ENCODE measurements at places on chromosomes 1 and 21.

DNA sequence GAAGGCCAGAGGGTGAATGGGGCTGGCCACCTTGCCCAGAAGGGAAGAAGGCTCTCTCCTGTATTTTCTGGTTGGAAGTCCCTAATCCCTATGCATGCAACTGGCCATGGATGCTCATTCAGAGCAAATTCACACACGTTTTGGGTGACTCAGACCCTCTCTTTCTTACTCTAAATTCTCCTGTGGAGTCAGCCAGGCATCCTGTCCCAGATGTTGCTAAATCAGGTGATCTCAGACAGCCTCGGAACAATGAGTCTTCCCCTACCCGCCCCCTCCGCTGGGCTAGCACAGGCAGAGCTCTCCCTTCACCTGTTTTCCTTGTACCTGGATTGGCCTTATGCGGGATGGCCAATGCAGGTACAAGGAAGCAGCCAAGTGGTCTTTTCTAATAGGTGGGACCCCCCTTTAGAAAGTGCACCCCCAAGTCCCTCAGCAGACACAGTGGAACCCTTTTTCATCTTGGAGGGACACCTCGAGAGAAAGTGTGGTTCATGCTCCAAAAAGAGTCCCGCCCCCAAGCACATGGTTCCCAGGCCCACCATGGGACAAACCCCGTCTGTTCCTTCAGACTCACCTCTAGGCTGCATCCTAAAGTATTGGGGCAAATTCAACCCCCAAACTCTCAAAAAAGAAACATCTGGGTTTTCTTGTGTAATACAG is 8.6 kb downstream of the S100A6 start:
- no peak for DNase-seq

GRCh38 chr21:41048145-41048544 is 119.8 kb upstream of the BACE2 start:
- DNase-seq: no peak

DNA sequence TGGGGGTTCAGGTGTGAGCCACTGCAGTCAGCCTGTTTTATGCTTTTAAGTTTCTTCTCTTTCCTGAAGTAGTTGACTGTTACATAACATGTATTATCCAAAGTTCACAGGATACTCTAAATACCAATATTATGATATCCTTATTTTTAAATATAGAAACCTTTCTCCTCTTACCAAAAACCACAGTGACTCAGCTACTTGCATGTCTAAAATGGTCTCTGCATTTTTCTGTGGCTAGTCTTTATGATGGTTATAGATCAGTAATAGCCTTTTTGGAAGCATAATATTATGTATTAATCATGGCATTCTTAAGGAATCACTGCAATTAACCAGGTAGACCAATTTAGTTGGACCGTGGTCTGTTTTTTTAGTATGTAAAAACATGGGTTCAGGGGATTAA is 210.8 kb upstream of the CACYBP start:
- no peak for DNase-seq

DNA sequence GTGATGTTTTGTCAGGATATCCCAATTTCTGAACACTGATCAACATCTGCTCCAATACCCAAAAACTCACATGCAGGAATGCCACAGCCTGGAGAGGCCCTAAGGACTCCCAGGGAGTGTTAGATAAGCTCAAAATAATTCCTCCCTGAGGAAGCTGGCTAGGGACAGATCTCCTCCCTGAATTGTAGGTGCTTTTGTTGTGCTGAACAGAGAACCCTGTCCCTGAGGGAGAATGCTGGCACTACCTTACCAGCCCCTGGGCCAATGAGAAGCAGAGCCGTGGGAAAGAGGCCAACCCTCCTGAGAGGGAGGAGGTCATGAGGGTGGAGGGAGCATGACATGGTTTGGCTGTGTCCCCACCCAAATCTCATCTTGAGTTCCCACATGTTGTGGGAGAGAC is 73.6 kb upstream of the PTGFRN start:
- DNase-seq: no peak

GRCh38 chr1:245277276-245277675 is 122.5 kb downstream of the KIF26B start:
- DNase-seq: no peak

DNA sequence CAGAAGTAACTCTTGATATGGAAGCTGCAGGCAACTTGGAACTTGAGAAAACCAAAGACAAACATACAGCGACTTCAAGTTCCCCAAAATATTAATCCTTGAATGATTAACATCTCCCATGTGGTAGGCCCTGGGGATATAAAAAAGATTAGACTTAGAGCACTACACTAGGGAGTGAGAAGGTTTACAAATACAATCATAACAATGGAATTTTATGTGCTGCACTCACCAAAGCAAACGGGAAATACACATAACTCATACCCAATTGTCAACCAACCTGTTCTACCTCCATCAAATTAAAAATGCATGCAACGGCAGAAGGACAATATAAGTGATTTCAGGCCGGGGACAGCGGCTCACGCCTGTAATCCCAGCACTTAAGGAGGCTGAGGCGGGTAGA is 3.7 kb downstream of the SMYD3 start:
- DNase-seq: no peak

DNA sequence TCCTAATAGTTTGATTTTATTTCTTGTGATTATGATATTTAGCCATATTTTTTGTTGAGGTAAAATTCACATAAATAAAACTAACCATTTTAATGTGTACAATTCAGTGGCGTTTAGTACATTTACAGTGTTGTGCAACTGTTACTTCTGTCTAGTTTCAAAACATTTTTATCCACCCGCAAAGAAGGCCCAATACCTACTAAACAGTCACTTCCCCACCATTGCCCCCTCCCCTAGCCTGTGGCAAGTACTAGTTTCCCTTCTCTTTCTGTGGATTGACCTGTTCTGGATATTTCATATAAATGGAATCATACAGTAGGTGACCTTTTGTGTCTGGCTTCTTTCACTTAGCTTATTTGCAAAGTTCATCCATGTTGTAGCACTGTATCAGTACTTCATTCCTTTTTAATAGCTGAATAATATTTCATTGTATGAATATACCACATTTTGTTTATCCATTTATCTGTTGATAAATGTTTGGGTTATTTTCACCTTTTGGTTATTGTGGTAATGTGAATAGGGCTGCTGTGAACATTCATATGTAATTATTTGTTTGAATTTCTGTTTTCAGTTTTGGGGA is 4.1 kb downstream of the FLVCR1 start:
- DNase-seq: no peak

- no peak for DNase-seq
These were observed 77.6 kb downstream of the CLSTN1 start for GRCh38 chr1:9746211-9746610.

DNA sequence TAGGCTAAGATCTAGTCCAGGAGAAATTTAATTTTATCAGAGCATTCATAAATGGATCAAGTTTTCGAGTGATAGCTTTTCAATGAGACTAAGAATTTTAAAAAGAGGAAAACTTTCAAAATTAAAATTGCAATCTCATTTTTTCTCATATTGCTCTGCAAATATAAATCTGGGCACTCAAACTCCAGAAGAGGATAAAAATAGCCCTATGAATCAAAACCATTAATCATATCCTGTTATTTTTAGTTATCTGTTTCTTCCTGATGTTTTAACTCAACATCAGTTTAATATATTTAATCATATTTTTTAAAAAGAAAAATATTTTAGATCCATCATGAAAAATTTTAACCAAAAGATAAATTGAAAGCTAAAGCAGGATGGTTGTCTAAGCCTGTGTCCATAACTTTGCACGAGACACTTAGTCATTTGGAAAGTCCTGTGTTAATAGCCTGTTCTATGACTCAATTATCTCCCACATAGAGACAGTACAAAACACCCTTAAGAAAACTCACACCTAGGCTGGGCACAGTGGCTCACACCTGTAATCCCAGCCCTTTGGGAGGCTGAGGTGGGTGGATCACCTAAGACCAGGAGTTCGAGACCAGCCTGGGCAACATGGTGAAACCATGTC is 17.1 kb upstream of the PRRC2C start:
- no peak for DNase-seq

DNA sequence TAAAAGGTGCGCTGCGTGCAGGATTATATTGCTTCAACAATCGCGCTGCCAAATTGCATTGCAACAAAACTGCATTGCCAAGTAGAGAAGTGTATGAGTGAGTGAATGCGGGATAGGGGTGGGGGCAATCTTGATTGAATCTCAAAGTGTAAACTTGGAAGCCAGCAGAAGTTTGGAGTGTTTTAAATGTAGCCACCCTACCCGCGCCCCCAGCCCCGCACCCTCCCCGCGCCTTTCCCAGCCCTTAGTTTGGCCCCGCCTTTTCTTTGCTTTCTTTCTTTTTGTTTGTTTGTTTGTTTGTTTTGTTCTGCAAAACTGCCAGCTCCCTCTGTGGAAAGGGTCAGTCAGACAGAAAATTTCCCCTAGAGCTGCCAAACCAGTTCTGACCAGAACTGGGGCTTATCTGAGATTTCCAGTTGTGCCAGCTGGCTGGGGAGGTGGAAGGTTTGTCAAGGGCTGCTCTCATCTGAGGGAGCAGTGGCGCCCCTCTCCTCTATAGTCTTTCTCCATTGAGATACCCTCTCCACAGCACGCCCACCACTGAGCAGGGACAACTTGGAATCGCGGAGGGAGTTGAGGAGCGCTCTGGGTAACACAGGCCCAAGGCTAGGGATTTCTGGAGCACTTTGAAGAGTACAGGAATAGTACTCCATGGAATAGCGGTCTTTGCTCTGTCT is 666 bp upstream of the BEND5 start:
- DNase-seq: no peak

DNA sequence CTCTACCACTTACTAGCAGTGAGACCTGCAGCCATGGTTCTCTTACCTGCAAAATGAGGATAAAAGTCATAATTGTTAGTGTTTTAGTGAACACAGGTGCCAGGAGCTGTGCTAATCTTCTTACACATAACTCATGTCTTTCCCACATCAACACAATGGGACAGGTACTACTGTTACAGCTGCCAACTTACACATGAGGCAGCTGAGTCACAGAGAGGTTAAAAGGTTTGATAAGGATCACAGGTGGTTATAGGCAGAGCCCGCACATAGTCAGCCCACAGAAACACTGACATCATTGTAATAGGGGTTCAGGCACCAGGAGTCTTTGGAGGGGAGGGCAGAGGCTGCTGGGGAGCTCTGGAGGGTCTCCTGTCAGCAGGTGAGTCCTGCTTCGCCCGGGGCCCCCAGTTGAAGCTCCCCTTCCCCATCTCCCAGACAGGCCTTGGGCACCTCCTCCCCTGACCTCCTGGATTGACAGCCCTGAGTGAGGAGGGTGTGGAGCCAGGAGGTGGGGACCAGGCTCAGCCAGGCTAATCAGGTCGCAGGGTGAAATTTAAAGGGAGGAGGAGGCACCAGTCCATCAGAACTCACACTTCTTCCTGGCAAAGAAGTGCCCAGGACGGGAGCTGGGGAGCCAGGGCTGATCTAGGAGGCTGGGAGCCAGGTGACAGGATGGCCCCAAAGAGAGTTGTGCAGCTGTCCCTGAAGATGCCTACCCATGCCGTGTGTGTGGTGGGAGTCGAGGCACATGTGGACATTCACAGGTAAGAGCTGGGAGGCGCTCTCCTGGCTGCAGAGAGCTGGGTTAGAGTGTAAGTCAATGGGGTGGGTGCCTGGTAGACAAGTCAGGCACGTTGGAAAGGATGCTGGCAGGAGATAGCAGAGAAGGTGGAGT is at the start of gene PADI1:
PADI1 (plus strand) TSS at position 583 of the 895 bp plus-strand sequence; CDS start at position 673, 90 bp downstream.
- DNase-seq: no peak

- DNase-seq: no peak
These were observed 1.3 kb downstream of the AHDC1 start for GRCh38 chr1:27602462-27603308.

GRCh38 chr1:203083463-203083921 is 2.3 kb downstream of the MYOG start:
- DNase-seq: no peak

- DNase-seq: no peak
These were observed 109.7 kb upstream of the SYT6 start for GRCh38 chr1:114263343-114263742.

- no peak for DNase-seq
These were observed 7.1 kb upstream of the PLPP3 start for GRCh38 chr1:56586502-56586901.

GRCh38 chr1:86068841-86069756 is 87.5 kb downstream of the COL24A1 start:
- DNase-seq: no peak

DNA sequence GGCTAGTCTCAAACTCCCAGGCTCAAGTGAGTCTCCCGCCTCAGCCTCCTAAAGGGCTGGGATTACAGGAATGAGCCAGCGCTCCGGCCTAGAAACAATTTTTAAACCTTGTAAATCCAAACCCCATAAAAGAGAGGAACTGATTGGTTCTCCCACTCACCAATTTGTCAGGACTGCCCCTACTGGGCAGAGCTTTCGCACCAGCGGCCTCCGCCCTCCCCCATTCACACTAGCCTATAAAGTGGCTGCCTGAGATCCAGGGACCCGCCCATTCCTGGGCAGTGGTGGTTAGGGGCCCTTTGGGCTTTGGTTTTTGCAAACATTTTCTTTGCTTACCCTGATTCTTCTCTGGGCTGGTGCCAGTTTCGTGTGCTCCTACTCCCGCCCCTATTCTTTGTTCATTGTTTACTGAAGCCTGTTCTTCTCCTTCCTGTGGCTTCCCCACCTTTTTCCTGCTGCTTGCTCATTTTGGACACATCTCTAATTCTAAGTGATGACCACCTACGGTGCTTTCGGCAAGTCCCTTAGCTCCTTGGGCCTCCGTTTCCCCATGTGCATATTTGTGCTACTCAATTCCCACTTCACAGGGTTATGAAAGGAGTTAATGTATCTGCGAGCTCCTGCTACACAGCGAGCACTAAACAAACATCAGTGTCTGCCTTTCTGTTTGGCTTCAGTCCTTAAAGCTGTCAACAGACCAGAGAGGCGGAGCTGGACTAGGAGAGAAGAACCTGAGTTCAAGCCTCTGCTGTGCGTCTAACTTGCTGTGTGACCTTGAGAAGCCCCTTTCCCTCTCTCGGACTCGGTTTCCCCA is 39.8 kb upstream of the CLIC4 start:
- peak; percentile 88 for DNase-seq

DNA sequence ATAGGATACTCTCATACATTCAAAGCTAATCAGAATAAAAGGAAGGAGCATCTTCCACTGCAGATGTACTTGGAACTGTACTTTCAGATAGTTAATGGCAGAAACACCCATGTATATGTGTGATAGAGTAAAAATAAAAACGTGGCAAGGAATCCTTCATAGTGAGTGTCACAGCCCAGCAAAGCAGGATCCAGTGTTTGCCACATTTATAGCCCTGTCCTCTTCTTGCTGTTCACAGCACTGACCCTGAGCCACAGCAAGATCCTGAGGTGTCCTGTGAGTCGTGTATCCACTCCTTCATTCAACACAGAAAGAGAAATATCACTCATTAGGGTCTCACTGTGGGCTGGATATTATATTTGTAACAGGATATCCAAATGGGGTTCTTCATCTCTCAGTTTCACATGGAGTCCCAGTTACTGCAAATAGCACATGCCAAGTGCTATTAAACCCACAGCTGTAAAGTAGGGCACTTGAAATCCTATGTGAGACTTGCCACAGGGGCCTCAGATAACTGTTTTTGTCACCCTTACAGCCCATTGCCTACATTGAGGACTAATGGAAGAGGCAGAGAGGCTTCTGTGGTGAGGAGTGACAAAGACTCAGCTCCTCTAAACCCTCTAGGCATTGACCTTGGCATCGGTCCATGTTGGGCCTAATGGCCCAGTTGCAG is 41.3 kb downstream of the CYP2J2 start:
- DNase-seq: no peak
